Adrenal gland (tissue), 19 donors: ENCODE measurements at places on chromosomes 4 and X. TPM values are rescaled to one million over a fixed set of nuclear protein-coding genes. Genes with fewer than 3 reads are reported as not detected.

DNA sequence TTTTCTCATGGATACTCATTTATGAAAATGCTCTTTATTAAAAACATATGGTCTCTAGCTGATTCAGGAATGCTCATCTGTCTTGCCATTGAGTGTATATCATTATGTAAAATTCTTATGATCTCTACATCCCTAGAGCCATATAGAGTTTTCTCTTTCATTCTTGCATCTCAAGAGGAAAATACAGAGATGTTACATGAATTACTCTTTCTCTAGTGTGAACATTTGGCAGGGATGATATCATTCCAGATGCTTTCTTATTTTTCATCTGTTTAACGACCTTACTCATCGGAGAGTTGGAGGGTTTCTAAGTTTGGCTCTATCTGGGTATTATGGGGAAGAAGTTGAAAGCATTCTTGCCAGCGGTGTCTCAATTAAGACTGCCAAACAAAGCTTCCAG, 202.9 kb upstream of the SLC7A11 start:
- DNase-seq, result no peak

DNA sequence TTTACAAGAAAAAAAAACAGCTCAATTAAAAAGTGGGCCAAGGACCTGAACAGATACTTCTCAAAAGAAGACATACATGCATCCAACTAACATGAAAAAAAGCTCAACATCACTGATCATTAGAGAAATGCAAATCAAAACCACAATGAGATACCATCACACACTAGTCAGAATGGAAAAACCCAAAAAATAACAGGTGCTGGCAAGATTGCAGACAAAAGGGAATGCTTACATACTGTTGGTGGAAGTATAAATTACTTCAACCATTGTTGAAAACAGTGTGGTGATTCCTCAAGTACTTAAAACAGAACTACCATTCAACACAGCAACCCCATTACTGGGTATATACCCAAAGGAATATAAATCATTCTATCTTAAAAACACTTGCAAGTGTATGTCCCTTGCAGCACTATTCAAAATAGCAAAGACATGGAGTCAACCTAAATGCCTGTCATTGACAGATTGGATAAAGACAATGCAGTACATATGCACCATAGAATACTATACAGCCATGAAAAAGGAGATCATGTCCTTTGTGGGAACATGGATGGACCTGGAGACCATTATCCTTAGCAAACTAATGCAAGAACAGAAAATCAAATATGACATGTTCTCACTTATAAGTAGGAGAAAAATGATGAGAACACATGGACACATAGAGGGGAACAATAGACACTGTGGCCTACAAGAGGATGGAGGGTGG, 97.6 kb downstream of the RAB28 start:
- DNase-seq, result no peak

GRCh38 chrX:22634751-22635150, 362.0 kb downstream of the CBLL2 start:
- DNase-seq, result no peak

GRCh38 chr4:154476232-154476631, 15.4 kb downstream of the DCHS2 start:
- DNase-seq, result no peak

PKD2 gene
- 29.9 TPM for polyA plus RNA-seq
